ENCODE measurements at places on chromosomes 3 and 15.

GRCh38 chr15:101019366-101019896 is 100.3 kb downstream of the LRRK1 start:
- DNase-seq, result no peak

- DNase-seq, result no peak
Observed at GRCh38 chr3:173891272-173892100, 493.9 kb downstream of the NLGN1 start.

DNA sequence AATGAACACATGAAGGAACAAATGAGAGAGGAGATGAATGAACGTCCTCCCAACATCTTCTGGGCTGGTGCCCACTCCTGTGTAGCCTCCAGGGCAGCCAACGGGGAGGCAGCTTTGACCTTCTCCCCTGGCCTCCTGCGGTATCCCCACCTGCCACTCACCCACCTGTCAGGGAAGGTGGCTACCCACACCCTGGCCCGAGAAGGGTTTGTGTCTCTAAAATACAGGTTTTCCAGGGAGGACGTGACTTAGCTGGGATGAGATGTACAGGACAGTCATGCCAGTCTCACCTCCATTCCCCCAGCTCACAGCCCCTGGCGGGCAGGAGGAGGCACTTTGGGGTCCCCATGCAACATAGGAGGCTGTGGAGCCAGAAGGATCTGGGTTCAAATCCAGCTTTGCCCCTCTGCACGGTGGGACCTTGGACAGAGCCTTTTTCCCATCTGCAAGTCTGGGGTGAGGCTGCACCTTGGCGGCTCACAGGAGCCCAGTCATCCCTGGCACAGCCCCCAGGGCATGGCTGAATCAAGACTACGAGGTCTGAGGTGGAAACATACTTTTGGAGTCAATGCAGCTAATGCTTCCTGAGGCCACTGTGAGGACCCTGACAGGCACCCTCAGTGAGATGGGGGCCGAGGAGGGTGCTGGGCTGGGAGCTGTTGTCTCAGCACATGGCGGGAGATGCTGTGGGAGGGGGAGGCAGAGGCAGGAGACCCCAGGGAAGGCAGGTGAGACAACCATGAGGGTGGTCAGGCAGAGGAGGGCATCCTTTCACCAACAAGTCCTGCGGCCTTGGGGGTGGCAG is 11.1 kb upstream of the PLXND1 start:
- DNase-seq, result no peak

DNA sequence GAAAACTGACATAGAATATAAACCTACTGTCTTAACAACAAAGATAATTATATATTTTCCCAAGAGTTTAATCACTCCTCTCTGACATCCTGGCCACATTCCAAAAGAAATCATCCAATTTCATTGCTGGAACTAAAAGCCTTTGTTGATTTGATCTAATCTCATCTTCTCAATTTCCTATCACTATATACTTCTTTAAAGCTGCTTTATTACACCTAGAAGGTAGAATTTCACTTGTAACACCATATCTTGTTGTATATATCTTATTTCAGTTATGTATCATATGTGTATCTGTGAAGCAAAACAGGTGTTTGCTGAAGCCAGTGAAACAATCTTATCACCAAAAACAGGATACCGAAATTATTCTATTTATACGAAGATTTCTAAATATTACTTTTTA is 740.2 kb downstream of the ROBO1 start:
- DNase-seq, result no peak
